Neural progenitor cell (in vitro differentiated cells): ENCODE measurements at places on chromosomes 1 and 21.
A peak's percentile ranks its signal among the peaks of the same experiment; 100 is the strongest.

GRCh38 chr1:175823406-175823805 is 80.0 kb upstream of the TNR start:
- no peak for DNase-seq

DNA sequence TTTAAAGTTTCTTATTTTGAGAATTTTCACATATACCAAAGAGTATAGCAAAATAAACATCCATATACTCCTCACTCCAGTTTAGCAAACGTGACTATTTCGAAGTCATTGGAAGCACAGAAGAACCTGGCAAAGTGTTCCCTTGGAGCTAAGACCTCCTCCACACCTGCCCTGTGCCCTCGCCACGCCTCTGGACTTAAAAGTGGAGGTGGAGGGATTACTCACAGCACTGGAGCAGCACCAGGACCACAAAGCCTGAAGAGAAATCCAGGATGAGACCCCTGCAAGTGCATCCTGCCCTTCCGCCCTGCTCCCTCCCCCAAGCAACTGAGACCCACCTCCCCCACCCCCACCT is 436 bp downstream of the CHI3L1 start:
- DNase-seq, result no peak

- DNase-seq, result no peak
Measured at GRCh38 chr1:15460708-15461095, 4.2 kb downstream of the CELA2A start.

DNA sequence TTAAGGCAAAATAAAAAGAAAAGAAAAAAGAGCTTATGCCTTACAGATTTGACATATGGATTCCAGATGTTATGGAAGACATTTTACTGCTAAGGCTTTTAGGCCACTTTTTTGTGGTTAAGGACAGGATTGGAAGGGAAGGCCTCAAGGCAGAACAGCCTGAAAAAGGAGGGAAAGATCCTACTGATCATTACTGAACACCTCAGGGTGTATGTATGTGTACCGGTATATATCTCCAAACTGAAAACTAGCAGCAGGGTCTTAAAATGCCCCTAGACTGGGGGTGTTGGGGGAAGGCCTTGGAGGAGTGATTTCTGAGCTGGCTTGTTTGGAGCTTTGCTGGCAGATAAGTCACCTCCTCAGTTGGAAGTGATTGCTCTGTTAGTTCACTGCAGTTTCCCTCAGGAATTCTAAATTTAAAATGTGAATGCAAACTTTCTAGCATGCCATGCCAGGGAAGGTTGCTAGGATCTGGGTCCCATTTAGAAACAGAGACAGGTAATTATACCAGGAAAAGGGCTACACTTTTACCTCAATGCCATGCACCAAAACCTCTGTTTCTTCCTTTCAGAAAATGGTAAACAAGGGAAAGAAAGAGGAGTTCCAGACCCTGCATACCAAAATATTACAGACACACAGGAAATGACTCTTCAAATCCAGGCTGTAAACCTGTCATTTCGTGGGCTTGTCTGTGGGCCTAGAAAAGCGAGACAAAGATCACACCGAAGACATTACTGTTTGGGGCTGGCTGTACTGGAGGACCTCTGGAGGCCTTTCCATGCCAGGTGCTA is 15.0 kb downstream of the C1orf52 start:
- no peak for DNase-seq

DNA sequence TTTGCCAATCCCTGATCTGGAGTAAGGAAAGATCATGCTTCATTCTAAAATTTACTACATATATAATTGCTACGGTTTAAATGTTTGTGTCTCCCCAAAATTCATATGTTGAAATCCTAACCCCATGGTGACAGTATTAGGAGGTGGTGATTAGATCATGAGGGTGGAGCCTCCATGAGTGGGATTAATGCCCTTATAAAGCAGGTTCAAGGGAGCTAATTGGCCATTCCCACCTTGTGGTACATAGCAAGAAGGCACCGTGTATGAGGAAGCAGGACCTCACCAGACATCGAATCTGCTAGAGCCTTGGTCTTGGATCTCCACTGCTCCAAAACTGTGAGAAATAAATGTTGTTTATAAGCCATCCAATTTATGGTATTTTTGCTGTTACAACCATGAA is 55.5 kb downstream of the GADD45A start:
- no peak for DNase-seq

DNA sequence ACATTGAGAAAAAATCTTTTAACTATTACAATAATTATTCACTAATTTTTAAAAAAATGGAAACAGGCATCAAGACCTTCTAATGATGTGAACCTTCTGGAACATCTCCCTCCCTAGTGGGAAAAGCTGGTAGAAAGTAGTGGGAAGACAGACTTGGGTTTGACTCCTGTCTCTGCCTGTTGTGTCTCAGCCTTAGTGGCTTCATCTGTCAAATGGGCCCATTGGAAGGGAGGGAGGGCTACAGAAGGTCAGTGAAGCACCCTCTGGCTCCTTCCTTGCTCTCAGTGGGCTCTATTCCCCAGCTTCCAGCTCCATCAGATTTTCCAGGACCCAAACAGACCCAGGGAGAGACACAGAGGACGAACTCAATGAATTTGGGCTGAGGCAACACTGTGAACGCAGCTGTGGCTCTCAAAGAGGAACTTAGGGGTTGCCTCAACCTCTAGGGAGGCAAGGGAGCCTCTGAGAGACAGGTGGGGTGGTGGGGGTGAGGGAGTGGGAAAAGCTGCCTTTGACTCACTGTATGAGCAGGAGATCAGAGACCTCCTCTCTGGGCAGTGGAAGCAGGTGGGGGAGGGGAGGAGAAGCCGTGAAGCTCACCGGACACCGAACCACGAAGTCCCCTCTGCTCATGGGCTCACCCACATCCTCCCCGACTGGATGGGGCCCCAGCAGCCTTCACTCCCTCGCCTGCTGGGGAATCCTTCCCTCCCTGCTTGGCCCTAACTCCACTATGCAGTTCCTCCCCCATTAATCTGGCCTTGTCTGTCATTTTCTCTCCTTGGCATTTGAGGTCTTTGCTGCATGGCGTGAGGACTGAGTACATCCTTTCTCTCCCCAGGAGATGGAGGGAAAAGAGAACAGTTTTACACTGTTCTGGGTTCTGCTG is 4.5 kb downstream of the CNR2 start:
- no peak for DNase-seq

GRCh38 chr1:103106426-103107341 is 1.6 kb downstream of the COL11A1 start:
- peak; percentile 81 for DNase-seq

DNA sequence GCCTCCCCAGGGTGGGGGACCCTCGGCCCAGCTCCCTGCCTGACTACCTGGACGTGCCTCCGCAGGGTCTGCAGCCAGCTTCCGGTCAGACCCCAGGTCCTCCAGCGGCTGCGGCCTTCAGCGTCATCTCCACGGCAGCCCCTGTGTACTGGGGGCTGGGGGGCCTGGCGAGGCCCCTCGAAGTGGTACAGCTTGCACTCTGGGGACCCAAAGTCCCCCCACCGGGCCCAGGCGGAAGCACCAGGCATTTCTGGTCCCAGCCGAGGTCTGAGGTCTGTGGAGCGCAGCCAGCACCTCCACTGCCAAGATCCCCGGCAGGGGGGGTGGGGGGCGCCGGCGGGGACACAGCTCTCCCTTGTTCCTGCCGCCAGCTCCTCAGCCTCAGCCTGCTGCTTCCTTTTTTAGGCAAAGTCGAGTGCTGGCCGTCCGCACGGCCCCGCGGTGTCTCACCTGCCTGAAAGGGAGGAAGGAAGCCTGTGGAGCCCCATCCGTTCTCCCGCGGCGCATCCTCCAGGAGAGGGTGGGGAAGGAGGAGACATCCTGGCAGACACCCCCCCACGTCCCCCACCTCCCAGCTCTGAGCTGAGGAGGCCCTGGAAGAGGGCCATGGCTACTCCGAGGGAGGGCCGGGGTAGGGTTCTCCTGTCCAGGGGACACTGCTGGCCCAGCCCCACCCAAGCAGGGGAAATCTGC is 1.2 kb upstream of the VWA1 start:
- peak; percentile 49 for DNase-seq

GRCh38 chr1:170593173-170594011 is 61.4 kb downstream of the GORAB start:
- no peak for DNase-seq

GRCh38 chr1:6873298-6874015 is 88.2 kb downstream of the CAMTA1 start:
- DNase-seq, result peak; percentile 19

DNA sequence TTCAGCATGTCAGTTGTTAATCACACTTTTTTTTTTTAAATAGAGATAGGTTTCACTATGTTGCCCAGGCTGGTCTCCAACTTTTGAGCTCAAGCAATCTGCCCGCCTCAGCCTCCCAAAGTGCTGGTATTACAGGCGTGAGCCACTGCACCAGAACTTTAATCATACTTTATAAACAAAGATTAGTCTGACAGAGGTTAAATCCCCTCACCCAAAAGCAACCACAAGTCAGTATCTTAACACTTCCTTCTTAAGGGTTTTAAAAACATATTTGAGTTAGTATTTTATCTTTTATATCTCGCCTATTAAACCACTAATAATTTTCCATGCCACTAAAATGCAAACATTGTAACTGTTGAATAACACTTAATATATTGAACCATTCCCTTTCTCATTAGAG is 70.2 kb downstream of the COP1 start:
- DNase-seq, result no peak

GRCh38 chr1:248804771-248805681 is 20.7 kb downstream of the SH3BP5L start:
- DNase-seq, result no peak

DNA sequence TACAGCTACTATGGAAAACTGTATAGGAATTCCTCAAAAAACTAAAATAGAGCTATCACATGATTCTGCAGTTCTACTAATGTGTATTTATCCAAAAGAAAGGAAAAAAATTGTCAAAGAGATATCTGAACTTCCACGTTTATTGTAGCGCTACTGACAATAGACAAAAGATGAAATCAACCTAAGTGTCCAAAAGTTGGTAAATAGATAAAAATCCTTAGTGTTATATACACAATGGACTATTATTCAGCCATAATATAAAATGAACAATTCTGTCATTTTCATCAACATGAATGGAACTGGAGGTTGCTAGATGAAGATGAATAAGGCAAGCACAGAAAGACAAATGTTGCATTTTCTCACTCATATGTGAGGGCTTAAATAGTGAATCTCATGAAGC is 1492.1 kb downstream of the MRPL39 start:
- DNase-seq, result no peak

DNA sequence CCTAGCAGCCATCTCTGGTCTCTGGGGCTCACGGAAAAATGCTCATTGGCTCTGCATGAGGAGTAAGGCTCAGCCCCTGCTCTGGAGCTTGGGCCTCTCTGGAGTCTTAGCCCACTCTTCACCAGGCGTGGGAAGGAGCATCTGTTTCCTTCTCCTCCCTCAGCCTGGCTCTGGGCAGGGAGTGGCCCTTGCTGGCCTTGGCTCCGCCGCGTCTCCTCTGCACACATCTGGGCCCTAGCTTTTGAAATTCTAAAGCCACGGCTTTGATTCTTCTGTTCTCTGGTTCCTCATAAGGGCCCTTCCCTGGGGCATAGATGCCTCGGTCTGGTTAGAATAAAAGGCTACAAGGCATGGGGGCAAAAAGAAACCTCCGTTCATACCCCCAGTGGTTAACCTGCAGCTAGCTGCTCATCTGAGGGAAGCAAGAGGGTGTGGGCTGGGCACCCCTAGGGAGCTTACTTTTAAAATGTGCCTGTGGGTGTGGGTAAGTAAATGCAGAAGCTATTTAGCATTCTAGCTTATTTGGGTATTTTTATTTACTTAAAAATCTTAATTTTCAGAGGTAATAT is 145.6 kb downstream of the CAMTA1 start:
- DNase-seq, result no peak

DNA sequence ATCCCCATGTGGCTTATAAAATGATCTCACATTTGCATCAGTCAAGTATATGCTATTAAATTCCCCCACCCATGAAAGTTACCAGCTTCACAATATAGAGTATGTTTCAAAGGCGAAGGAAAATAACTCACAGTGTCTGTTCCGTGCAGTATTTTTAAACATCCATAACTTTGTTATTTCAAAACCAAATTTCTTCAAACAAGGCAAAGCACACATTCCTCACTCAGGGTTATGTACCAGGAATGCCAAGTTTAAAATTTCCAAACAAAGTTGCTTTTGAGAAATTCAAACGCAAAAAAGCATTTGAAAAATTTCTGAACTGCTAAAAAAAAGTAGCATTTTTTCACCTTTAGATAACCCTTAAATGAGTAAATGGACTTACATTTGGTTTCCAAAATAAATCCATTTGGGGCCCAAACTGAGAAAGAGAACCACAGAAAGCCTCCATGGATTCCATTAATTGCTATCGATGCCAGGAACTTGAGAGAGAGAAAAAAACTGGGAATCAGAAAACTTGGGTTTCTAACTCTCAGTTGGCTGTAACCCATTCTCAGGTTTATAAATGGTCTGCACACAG is 149.5 kb downstream of the SLC30A10 start:
- DNase-seq, result no peak

DNA sequence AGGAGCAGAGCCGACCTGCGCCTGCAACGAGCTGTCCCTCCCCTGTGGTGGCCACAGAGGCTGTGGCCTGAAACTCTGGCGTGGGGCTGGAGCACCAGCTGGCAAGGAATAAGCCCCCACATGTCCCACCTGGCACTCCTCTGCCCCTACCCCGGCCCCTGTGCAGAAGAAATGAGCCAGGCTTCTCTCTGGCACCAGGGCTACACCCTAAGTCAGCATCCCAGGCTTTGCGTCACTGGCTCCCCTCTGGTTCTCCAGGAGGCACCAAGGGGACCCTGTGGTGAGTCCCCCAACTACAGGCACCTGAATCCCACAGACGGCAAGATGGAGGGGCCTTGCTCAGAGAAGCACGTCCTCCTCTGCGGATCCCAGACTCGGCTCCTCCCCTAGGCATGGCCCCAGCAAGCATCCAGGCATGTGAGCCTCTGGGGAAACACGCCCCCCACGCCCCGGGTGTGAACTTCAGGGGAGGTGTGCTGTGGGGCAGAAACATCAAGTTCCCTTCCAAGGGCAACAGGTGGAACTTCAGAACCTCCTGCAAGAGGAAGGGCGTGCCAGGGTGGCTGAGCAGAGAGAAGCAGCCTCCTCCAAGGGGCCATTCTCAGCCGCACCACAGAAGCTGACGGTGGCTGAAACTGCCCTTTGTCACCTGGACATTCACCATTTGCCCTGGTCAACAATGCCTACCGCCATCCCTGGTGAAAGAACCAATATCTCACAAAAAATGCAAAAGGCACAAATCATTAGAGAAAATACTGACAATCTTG is 2.9 kb downstream of the KRTAP10-7 start:
- DNase-seq, result no peak

DNA sequence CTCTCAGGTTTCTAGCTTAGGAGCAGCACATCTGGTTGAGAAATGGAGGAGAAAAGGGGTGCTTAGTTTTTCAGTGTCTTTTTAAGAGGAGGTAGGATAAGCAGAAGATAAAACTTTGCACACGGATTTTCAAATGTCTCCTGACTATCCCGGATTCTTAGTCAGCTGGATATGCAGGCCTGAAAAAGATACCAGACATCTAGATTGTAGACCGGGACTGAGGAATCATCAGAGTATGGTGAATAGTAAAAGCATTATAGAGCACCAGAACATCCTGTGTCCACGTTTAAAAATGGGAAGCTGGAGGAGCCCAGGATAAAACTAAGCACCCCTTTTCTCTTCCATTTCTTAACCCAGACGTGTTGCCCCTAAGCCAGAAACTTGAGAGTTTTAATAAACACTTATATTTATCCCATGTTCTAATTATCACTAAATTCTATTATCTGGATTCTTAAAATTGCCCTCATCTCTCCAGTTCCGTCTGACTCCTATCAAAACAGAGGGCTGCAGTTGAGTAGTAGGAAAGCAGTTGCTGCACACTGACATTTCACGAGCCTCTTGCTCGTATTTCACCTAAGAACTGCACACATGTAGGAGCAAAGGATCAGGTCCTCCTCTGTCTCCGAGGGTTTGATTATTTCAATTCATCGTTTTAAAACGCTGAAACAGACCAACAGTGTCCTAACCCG is 609 bp downstream of the PIGK start:
- no peak for DNase-seq
